ENCODE measurements at places on chromosomes 1 and 21.

DNA sequence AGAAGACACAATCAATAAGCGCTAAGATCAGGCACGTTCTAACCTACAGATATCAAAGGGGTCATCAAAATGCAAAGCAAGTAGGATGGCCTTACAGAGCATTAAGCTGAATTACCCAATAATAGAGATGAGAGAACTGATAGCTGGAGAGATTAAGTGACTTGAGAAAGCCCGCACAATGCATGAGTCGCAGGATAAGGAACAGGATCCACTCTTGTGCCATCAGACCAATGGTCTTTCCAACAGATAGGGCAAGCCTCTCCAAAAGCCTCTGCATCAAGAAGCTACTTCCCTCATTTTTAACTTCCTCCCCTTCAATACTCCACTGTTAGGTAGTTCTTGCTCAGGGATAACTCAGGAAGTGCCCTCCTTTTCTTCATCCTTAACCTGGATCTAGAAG is 2.6 kb downstream of the CHML start:
- no peak for DNase-seq

GRCh38 chr1:238962941-238963340 is 423.4 kb upstream of the CHRM3 start:
- DNase-seq: no peak

DNA sequence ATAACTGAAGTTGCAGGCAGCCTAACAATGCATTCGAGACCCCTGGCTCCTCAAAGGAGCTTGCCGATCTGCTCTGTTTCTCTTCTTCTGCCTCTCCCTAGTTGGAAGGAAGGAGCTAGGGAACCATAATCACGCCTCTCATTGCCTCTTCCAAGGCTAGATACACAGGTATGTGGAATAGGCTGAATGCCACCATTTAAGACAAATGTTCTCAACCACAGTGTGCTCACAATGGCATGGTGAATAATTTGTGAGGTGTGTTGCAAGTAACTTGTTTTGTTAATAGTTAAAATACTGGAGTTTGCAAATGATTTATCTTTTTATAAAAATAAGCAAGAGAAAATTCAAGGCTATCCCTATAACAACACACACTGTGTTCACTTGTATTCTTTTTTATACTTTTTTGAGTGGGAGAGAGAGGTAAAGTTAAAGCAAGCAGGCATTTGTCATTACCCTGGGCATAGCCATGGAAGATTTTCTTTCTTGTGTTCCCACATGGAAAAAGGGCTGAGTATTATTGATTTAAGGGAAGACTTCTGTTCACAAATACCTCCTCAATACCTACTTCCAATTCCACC is 45.4 kb upstream of the SYT6 start:
- no peak for DNase-seq

GRCh38 chr1:156295391-156295947 is at the start of gene GLMP:
TSS of gene GLMP (minus strand) at chr1:156295679. CDS start at chr1:156295645, 34 bp downstream.
- DNase-seq: peak; percentile 68

DNA sequence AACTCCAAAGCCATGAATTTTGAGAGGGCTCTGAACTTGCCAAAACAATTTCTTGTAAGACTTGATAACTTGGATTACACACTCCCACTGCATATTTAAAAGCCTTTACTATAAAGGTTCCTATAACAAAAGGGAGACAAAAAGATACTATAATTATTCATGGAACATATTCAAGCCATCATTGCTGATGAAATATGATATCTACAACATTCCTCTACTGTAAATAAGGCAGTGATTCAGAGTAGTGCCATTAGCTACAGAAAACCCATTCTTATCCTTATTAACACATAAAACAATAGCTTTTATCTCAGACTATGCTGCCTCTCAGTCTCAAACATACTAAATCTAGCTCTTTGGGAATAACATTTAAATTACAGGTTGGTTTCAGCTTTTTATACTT is 675.5 kb upstream of the CXADR start:
- DNase-seq: peak; percentile 39
